ENCODE measurements at places on chromosomes 16 and 17.

DNA sequence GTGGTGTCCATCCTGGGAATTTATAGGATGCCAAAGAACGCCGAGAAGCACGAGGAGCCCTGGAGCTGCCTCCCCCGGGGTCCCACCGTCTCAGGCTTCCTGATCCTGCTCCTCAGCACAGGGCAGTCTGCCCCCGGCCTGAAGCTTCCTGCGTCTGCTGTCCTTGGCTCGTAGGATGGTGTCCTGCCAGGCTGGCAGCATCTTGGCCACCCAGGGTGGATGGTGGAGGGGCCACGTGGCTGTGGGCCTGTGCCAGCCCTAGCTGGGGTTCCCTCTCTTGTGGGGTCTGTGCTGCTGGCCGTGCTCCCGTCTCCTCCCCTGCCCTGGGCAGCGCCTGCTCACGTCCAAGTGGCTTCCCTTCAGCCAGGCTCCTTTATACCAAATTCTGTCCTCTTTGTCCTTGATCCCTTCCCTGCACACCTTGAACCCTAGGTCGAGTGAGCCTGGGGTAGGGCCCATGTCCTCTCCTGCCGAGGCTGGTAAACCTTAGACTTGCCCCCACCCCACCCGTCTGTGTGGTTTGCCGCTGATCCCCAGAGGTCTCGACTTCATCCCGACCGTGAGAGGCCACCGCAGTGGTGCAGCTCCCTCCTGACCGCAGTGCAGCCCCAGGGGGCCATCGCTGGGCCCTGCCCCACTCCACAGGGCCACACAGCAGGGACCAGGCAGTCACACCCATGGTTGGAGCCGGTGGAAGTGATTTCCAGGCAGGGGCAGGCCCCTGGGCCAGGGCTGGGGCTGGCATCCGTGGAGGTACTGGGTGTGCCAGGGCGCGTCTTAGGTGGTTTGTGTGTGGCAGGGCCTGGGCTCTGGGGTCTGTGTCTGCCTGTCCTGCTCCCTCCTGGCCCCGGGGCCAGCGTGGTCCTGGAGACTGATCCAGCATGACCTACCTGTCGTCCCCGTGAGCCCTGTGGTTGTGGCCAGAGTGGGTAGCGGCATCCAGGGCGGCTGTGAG is 46.5 kb downstream of the BAIAP2 start:
- no peak for ATAC-seq

DNA sequence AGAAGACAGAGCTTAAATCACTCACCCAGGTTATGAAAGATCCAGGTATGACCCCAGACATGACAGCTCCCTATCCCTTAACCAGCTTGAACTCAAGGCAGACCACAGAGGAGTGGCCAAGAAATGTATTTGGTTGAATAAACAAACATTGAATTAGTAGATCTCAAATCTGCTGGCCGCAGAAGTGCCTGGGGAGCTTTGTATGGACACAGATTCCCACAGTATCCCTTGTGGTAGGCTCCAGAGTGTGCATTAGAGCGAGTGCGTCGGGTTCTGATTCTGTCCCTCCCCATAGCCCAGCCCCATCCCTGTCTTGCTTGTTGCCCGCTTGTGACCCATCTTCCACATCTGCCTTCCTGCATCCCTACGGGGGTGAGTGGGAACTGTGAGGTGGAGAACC is 118.8 kb upstream of the FOXF1 start:
- ATAC-seq, result no peak

DNA sequence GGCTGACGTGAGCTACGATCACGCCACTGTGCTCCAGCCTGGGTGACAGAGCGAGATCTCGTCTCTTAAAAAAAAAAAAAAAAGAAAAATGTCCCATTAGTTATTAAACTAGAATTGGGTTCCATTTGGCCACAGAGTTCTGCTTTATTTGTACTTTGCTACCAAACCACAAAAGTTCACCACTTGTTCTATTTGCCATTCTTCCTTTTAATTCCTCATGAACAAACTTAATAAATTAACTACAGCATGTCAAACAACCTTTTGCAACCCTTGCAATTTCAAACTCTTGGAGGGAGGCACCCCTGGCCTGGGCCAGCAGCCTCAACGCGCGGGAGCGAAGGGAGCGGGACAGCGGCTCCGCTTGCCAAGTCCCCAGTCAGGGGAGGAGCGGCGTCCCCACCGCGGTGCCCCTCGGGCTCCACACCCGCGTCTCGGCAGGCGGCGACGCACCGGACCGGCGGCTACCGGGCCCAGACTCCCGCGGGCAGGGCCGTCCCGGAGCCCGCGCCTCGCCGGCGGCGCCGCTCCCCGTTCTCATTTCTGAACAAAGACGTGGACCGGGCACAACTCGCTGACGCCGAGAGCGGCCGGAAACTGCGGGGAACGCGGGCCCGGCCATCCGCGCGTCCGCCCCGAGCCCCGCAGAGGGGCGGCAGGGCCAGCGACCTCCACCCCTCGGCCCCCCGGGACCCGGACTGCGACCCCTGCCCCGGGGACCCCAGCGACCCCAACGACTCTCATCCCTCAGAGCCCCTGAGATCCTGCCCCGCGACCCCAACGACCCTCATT is 775 bp downstream of the CYTH1 start:
- ATAC-seq, result peak; percentile 24

DNA sequence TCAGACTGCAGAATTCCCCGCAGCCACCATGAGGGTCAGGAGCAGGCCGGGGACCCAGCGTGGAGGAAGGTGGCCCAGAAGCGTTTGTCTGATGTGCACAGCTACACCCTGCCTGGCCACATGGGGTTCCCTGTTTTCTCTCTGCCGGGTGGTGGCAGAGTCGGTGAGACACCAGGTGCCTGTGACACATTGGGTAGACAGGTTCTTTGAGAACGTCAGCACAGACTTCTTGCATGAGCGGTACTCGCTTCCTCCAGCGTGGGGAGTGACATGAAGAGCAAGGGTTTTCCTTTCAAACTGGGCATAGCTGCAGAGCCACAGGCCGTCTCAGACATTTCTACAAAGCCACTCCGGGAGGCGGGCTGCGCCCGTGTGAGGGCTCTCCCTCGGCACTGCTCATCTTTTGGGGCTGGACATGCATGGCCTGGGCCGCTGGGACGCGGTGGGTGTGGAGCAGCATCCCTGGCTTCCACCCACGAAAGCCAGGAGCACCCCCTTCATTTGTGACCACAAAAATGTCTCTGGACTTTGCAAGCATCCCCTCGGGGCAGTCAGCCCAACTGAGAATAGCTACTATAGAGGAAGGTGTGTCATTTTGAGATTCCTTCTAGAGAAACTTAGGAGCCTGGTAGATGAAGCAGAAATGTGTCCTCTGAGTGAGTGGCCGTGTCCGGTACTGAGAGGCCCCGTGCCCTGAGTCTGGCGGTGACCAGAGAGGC is 26.0 kb downstream of the NME3 start:
- ATAC-seq, result no peak

GRCh38 chr17:8146381-8147140 is 5.6 kb downstream of the PER1 start:
- no peak for ATAC-seq

DNA sequence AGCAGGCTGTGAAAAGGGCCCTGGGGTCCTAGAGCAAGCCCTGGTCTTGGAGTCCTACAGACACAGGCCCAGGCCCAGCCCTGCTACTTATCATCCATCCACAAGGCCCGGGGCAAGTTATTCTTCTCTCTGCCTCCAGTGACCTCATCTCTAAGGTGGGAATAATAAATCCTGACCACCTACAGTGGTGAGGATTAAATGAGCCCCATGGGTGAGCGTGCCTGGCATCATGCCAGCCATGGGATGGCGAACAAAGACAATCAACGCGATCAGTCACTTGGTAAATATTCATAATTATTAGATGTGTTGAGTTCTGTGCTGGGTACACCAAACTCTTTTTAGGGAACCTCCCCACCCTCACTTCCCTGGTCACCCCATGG is 5.5 kb downstream of the KRT15 start:
- no peak for ATAC-seq

- ATAC-seq, result no peak
Measured at GRCh38 chr16:48099455-48099854, 56.3 kb downstream of the ABCC12 start.

DNA sequence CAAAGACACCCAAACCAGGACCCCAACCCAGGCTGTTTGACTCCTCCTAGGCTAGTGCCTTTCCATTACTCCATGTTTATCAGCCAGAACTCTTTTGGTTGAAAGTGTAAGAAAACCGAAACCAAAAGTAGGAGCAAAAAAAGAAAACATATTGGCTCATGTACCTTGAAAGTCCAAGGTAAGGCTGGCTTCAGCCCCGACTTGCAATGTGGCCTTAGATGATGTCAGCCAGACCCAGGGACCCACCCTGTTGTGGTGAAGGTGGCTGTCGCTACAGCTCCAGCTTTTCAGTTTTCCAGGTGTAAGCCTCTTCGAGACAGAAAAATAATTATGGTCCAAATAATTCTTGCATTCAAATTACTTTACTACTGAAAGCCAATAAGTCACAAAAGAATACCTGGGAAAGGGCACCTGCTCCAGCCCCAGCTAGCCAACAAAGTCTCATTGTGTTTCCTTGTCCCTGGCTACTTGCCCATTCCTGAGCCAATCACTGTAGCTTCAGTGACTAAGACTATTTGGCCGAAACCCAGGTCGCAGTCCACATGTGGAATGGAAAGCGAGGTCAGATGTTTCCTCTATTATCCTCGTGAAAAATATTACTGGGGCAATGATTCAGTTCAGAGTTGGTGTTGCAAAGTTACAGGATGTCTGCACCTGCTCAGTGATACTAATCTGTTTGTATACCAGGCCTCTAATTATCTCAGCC is 20.7 kb downstream of the DNAH9 start:
- ATAC-seq, result no peak

- no peak for ATAC-seq
Measured at GRCh38 chr17:46135126-46135812, 58.0 kb downstream of the KANSL1 start.

DNA sequence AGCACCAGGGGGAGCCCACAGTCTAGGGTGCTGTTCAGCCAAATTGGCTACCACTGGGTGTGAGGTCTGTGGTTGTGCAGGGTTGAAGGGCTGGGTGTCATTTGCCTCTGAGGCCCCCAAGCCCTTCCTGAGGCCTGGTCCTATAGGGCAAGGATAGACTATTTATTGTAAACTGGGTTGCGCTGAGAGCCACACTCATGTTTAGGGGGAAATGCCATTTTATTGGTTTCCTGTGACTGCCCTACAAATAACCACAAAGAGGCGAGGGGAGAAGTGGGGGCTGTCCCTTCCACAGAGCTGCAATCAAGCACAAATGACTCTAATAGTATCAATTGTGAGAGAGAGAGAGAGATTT is 3.6 kb upstream of the ZCCHC14 start:
- no peak for ATAC-seq

GRCh38 chr16:25568991-25569390 is 122.8 kb upstream of the HS3ST4 start:
- ATAC-seq, result no peak

GRCh38 chr17:79082311-79083190 is 7.9 kb downstream of the ENGASE start:
- no peak for ATAC-seq

- no peak for ATAC-seq
Measured at GRCh38 chr17:63694950-63695773, 4.8 kb downstream of the LIMD2 start.

- ATAC-seq, result no peak
Measured at GRCh38 chr17:18218756-18219415, 6.5 kb upstream of the LLGL1 start.

DNA sequence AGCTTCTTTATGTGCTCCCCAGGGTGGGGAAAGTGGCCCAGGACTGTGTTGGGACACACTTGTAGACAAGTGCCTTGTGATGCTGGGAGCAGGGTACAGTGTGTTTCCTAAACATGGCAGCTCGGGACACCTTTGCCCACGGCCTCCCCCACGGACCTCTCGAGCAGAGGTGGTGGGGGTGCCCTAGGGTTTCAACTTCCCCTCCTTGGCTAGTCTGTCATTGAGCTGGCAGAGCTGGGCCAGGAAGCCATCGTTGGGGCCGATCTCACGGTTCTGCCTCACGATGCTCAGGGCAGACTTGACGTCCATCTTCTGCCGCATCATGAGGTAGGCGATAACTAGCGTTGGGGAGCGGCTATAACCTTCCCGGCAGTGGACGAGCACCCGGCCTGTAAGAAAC is 9.4 kb downstream of the DUSP3 start:
- no peak for ATAC-seq

GRCh38 chr17:58334661-58335060 is 6.1 kb upstream of the TSPOAP1 start:
- no peak for ATAC-seq

DNA sequence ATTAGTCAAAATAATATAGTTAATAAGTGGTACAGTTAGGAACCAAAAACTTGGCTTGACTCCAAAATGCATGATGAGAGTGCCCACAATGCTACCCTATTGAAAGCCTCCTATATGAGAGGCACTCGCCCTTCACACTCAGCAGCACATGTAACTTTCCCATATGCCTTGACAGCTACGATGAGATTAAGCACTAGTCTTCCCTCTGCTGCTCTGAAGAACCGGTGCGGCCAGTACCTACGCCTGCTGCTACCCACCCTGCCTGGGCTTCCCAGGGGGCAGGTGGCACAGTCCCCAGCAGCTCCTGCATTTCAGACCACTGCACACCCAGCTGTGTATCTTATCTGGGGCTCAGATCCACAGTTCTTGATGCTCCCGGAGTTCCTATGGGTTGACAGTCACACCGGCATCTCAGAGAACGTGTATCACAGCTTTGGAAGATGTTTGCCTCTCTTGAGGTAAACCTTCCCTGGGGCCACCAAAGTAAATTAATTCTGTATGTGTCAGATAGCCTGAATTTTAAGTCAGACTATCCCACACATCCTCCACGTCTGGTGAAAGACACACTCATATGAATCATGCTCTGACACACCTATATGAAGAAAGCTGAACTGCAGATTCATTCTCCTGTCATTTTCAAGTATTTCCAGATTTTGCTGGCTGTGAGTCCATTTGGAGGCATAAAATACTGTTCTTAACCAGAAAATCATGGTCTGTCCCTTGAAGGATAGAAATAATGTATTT is 77.8 kb downstream of the MYH10 start:
- ATAC-seq, result no peak

DNA sequence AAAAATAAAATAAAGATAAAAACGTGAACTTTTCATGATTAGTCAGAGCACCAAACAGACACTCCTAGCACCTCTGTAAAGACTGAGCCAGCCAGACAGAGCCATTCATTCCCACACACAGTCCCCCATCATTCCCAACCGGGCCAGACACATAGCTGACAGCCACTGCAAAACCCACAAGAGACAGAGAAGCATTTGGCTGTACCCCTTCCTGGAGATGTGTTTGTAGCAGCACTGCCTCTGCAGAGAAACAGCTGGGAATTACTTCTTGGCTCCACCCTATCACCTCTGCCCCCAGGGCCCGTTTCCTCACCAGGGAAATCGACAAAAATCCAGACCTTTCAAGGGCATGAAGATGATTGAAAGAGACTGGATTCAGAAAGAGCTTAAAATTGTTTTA is 46.4 kb downstream of the MYH11 start:
- ATAC-seq, result no peak

DNA sequence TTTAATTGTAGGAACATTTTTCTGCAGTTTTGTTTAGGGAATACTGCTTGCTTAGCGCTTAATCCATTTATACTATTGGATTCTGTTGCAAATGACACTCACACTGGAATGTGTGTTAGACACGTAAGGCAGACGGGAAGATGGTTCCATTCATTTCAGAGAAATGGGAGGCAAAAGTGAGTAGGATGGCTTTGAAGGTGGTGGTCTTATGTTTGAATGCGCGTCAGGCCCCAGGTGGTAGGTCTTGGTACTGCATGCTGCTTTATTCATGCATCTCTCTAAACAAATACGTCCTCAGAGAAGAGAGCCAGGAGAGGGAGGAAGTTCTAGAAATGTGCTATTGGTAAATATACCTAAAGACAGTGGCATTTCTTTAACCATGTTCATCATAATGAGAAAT is 997.6 kb upstream of the RBFOX1 start:
- no peak for ATAC-seq
